ENCODE measurements at places on chromosomes 12 and 14.

GRCh38 chr12:120847392-120847791 is 56.8 kb downstream of the SPPL3 start:
- no peak for DNase-seq

DNA sequence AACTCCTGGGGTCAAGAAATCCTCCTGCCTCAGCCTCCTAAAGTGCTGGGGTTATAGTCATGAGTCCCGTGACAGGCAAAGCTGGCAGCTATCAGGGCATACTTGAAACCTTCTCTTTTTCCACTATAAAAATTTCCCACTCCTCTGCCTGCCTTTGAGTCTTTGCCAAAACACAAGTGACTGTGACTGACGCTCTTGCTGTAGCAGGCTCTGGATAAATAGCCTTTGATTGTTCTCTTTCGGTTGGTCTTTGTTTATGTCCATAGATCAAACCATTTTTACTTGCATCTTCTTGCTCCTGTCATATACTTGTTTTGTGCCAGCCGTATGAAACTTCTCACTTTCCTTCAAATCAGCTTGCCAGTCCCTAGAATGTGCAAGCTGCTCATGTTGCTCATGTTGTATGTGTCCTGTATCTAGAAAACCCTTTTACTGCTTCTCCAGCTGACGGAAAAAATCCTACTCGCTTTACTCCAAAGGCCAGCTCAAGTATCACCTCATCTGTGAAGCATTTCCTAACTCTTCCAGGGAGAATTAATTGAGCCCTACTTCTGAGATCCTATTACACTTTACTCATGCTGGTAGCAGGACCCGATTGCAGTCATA is 73.1 kb downstream of the RESF1 start:
- no peak for DNase-seq

GRCh38 chr12:130049666-130050065 is 112.6 kb upstream of the FZD10 start:
- DNase-seq, result no peak

GRCh38 chr12:79690638-79691510 is at the start of gene PAWR:
Gene PAWR, minus strand, starts transcription at chr12:79690964. Its CDS starts 720 bp downstream, at chr12:79690244.
- DNase-seq, result peak; percentile 70

GRCh38 chr14:65533736-65534404 is 121.3 kb downstream of the FUT8 start:
- no peak for DNase-seq

- DNase-seq, result no peak
Measured at GRCh38 chr12:77734214-77734883, 96.3 kb upstream of the NAV3 start.

DNA sequence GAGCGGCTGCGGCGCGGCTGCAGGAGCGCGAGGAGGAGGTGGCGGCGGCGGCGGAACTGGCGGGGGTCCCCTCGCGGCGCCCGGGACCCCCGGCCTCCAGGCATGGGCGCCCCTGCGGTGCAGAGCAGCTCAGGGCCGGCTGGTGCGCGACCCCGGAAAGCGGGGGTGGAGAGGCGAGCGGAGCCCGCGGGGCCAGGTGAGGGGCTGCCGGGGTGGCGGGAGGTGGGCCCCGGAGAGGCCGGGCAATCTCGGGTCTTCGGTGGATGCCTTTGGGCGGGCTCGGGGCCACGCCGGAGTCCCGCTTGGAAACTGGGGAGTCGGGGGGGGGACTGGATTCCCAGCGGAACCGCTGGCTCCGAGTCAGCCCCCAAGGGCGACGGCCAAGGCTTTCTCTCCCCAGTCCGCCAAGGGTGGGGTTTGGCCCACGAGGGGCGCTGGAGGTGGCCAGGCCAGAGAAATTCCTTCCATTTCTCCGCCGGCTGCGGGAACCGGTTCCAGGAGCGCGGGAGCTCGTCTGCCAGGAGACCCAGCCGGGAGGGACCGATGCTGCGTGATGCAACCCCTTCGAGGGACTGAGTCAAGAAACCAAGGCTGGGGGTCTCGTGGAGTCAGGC is 13.9 kb upstream of the NR4A1 start:
- DNase-seq, result no peak

GRCh38 chr12:126807312-126807865 is 1459.6 kb upstream of the TMEM132C start:
- no peak for DNase-seq

DNA sequence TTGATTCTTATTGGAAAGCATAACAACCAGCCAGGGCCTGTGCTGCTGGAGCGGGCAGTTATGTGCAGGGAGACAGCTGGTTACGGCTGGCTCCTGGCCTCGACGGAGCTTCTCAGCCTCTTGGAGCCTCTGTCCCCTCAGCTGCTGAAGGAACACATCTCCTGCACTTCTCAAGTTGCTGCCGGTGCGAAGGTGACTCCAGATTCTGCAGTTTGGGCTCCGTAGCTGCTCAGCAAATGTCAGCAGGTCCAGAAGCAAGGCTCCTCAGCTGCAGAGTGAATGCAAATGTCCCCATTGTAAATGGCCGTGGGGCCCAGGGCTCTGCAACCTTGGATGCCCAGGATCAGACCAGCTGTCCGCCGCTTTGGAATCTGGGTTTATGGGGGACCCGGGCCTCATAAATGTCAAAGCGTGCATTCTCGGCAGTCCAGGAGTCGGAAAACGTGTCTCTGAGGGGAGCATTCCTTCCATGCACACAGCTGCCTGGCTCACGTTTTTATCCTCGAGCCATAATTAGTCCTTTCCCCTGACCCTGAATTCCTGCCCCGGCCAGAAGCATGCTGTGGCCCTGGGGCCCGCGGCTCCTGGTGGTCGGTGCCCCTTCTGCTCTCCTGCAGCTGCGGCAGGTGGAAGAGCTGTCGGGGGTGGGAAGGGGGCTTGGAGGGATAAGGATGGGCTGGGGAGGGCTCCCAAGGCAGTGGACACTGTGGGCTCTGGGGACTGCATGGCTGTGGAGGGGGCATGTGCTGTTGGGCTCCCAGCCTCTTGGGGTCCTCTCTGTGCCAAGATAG is 106.0 kb downstream of the KIF26A start:
- no peak for DNase-seq

GRCh38 chr12:92625639-92626310 is 77.0 kb upstream of the PLEKHG7 start:
- no peak for DNase-seq

DNA sequence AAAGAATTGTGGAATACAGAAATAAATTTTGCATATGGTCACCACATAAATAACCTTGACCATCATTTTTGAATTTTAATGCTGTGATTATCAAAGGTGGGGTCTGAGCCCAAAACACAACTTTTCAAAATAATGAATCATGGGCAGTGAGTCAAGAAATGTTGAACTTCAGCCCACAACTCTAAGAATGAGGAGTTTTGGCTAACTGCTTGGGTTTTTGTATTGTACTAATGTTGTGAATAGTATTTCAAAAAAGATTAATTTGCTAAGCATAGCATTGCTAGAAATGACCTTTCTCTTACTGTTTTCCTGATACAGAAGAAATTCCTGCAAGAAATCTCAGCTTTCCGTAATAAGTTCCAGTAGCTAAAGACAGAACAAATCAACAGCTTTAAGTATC is 24.4 kb upstream of the YARS2 start:
- no peak for DNase-seq

DNA sequence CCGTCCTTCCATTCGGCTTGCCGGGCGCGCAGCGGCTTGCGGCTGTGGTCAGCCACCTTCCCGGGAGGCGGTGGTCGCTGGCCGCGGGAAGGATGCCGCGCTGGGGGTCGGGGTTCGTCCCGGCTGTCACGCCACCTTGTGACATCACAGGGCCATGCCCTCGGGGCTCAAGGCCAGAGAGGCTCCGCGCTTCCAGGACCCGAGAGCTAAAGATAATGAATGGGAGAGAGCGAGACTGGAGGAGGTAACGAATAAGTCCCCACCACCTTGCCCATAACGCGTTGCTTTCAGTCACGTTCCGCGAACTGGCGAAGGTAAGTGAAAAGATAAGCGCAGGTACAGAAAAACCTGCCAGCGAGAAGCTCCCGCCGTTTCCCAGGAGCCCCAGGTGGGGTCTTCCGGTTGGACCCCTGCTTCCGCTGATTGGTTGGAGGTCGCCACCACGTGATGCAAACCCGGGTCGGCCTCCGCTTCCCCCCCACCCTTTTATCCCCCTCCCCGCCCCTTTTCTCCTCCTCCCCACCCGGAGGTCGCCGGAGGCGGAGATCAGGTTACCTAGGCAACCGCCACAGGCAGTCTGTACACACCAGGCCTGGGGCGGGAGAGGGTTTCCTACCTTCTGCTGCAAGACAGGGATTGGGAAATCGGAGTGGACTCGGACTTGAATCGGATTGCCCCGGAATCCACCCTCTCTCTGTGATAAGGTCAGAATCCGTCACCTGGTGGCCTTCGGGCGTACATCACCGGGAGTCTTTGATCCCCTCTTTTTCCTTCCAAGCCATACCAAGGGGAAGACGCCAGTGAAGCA is at the start of gene LRRC9:
Gene LRRC9, plus strand, starts transcription at position 575 of the 808 bp plus-strand sequence.
- no peak for DNase-seq

DNA sequence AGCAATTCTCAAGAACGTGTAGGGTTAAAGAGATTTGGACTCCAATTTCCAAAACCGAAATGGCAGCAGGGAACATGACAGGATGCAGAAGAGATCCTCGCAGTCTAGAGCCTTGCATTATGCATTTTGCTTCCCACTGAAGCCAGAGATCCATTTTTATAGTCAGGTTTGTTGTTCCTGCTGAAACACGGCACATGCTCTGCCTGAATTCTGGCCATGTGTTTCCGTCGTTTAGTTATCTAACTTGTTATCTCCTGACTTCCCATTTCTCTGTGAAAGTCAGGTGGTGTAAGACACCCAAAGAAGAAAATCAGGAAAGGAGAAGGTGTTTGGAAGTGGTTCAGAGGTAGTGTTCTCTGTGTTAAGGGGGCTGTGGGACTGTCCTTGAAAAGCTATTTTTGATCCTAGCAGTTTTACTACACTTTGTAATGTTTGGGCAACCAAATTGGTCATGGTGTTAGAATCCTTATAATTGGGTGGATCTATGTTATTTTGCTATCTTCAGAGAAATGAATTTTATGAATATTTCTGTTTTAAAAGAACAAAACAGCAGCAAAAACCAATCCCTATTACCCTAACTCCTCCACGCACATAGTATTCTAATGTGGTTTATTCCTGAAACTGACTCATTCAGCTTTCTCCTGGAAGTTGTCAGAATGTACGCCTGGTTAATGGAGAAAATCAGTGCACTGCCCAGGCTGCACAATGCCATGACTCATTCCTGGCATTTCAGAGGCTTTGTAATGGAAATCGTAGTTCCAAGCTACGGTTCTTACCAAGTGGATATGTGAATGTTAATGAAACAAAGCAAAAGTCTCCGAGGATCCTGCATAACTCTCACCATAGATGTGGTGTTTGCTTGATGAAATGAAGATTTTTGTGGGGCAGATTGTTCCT is 110.1 kb downstream of the SAMD4A start:
- DNase-seq, result peak; percentile 84

GRCh38 chr12:125214289-125214688 is 149.1 kb downstream of the AACS start:
- DNase-seq, result no peak

DNA sequence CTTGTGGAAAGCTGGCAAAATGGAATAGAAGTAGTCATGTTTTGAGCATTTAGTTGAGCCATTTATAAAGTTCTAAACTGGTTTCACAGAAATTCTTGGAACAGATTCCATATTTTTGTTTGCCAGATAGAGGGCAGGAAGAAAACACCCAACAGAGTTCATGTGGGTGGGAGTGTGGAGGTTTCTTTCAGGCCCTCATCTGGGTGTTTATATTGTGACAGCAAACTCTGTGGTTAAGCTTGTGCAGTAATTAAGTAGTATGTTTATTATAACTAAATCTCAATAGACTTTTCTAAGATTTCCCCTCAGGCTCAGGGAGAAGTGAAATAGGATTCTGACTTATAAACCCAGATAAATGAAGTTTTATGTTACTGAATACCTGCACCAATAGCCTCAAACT is 57.4 kb downstream of the SPPL3 start:
- DNase-seq, result no peak

GRCh38 chr14:96949594-96949993 is 152.4 kb downstream of the VRK1 start:
- DNase-seq, result no peak

DNA sequence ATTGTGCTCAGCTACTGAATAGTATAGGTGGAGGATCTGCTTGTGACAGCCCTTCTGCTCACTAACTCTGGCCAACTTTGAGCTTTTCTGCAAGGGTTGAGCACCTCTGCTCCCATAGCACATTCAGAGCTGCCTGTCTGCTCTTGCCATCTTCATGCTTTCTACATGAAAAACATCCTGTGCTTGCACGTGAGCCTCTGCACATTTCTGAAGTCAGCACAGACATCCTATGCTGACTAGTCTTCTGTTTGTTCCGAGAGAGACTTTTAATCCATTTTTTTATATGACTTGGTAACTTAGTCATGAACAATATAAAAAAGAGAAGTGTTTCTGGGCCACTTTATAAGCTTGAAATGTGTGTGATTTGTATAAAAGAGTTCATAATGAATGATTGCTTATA is 969.3 kb downstream of the TMTC2 start:
- no peak for DNase-seq

DNA sequence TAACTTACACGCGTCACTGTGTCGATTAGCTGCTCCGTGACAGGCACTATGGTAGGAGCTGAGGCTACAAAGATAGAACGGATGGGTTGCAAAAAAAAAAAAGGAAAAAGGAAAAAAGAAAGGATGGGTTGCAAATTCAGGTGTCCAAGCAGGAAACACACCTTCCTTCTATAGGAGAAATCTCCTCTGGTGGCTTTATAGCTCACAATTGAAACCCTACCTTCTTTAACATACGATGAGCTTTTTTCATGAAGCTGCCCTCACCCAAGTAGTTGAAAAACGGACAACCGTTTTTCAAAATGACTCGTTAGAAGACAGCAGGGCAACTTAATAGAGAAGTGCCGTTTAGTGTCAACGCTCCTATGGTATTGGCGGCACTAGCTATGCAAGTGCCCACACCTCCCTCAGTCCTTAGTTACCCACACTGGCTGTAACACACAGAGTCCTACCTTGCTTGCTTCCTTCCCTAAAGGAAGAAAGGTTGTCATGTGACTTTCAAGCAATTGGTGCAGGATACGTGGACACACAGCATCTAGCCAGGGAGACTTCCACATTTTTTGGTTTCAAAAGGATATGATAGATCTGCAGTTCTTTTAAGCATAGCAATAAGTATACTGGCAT is 682 bp upstream of the TRIP11 start:
- DNase-seq, result peak; percentile 2

DNA sequence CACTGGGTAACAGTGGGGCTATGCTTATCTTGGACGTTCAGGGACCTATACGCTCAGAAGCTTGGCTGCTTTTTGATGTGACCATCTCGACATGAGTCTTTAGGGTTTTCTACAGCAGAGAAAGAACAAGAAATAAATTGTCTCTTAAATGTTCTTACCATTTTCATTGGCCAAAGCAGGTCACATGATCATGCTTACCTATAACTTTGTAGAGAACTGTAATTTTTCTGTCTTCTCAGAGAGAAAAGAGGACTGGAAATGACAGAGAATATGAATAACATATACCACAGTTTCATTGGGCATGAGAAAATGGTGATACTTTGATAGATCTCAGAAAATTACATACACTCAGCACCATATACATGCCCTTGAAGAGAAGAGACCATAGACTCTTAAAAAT is 390.9 kb downstream of the NRXN3 start:
- DNase-seq, result no peak

- no peak for DNase-seq
Measured at GRCh38 chr12:95326445-95326844, 108.8 kb downstream of the VEZT start.
